ENCODE measurements at places on chromosomes 13 and 19.

GRCh38 chr13:73910733-73911132 is 223.5 kb downstream of the KLF12 start:
- DNase-seq = no peak

GRCh38 chr19:12482509-12482886 is 2.1 kb downstream of the ZNF709 start:
- no peak for DNase-seq

DNA sequence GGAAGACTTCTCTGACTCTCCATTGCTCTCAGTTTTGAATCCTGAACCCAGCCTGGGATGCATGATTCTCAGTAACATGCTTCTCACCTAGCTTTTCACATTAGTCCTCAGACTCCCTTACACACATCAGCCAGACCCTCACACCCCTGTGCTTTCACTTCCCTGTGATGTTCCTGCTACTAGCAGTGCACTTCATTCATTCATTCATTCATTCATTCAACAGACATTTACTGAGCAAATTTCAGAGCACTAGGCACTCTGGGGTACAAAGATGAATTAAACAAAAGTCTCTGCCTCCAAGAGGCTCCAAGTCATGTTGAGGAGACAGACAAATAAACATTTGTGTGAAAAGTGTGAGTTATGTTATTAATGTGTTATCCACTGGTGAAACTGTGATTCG is 145.2 kb downstream of the RXFP2 start:
- no peak for DNase-seq

- no peak for DNase-seq
Measured at GRCh38 chr13:23460309-23460708, 26.8 kb upstream of the SACS start.

GRCh38 chr19:9528757-9529336 is 9.6 kb downstream of the ZNF426 start:
- DNase-seq = no peak

- peak; percentile 37 for DNase-seq
Measured at GRCh38 chr13:78610381-78610883, 7.1 kb upstream of the POU4F1 start.

DNA sequence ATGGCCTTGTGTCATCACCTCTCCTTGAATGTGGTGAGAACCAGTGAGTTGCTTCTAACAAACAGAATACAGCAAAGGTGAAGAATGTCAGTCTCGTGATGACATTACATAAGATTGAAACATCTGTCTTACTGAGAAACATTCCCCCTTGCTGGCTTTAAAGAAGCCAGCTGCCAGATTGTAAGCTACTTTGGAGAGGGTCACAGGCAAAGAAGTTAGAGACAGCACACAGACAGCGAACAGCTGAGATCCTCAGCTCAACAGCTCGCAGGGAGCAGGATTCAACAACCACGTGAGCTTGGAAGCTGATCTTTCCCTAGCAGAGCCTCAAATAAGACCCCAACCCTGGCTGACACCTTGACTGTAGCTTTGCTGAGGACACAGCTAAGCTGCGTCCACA is 367.9 kb downstream of the LIG4 start:
- DNase-seq = no peak

GRCh38 chr19:3707868-3708206 is 347 bp upstream of the TJP3 start:
- no peak for DNase-seq

DNA sequence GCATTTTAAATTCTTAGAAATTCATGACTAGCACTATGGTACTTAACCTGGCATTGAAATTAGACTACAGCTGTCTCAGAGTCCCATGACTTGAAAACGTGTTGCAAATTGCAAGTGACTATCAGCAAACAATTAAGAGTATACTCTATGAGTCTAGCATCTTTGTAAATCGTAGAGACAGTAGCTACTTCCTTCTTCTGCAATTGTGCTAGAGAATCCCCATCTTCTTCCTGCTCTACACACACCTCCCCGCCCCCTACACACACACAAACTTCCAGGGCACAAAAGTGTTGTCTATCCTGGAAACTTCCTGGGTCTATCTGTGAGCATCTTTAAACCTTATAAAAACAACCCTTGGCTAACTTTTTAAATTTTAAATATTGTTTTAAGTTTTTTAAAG is 35.2 kb upstream of the MIR17HG start:
- DNase-seq = no peak

- no peak for DNase-seq
Measured at GRCh38 chr13:40208517-40208916, 457.9 kb downstream of the FOXO1 start.

GRCh38 chr13:86914757-86915156 is 756.4 kb upstream of the SLITRK5 start:
- DNase-seq = no peak

GRCh38 chr13:33275916-33276315 is 9.6 kb downstream of the STARD13 start:
- no peak for DNase-seq

DNA sequence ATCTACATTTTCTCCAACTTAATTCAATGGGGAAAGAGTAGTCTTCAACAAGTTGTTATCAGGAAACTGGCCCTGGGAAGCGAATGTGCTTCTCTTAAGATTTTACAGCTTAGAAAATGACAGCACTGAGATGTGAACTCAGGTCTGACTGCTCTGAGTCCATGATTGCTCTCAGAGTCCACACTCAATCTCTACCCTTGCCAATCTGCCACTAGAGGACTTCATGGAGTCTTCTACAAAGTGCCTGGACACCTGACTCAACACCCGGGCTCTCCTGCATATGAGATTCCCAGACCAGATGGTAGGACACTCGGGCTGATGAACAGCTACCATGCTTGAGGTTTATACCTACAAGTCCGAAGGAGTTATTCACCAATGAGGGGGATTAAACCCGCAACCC is 74.8 kb downstream of the ABCC4 start:
- DNase-seq = no peak

DNA sequence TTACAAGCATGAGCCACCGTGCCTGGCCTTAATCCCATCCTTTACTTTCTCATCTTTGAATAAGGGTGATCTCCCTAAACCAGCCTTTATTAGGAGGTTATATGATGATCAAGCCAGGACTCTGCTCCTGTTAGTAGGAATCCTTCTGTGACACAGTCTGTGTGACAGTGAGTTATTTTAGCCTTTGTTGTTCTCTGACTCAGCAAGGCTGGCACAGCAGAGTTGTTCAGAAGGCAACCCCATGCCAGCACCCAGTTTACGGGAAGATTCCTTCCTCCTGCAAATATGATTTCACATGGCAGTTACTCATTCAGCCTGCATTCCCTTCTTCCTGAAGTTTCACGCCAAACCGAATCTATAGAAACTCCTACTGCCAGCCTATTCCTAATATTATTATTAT is 10.5 kb upstream of the MIER2 start:
- no peak for DNase-seq

GRCh38 chr19:52453324-52454094 is at the start of gene ZNF578:
ZNF578 (plus strand) TSS chr19:52453553; CDS start chr19:52501846, 48,293 bp downstream.
- DNase-seq = no peak

- DNase-seq = no peak
Measured at GRCh38 chr13:46181840-46182490, at the start of gene LCP1. LCP1 (minus strand) TSS chr13:46182177; CDS start chr13:46159662, 22,515 bp downstream.

Measured in NCI-H1105 (cell line).